ENCODE measurements at places on chromosomes 3 and 15. TPM values are rescaled to one million over a fixed set of nuclear protein-coding genes. Genes with fewer than 3 reads are reported as not detected.

DNA sequence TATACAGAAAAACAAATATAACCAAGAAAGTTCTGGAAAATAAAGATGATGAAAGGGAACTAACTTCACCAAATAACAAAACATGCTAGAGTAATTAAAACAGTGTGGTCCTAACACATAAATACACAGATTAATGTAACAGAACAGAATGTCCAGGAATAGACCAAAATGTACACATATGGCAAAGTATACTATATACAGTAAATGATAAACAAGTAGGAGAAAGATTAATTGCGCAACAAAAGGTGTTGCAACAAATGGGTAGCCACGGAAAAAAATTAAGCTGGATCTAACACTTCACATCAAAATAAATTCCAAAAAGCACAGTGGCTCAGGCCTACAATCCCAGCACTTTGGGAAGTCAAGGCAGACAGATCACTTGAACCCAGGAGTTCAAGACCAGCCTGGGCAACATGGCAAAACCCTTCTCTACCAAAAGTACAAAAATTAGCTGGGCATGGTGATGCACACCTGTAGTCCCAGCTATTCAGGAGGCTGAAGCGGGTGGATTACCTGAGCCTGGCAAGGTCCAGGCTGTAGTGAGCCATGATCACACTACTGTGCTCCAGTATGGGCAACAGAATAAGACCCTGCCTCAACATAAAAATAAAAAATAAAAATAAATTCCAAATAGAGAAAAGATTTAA is 19.8 kb downstream of the SCAP start:
- no peak overlapping the region for H3K4me3 ChIP-seq
- H3K36me3 ChIP-seq, result no peaks in the 10 kb centered on the region
- H3K4me1 ChIP-seq, result peaks cover 10% of the 10 kb centered on the region
- H3K27me3 ChIP-seq, result no peaks in the 10 kb centered on the region
- DNase-seq, result no peak

DNA sequence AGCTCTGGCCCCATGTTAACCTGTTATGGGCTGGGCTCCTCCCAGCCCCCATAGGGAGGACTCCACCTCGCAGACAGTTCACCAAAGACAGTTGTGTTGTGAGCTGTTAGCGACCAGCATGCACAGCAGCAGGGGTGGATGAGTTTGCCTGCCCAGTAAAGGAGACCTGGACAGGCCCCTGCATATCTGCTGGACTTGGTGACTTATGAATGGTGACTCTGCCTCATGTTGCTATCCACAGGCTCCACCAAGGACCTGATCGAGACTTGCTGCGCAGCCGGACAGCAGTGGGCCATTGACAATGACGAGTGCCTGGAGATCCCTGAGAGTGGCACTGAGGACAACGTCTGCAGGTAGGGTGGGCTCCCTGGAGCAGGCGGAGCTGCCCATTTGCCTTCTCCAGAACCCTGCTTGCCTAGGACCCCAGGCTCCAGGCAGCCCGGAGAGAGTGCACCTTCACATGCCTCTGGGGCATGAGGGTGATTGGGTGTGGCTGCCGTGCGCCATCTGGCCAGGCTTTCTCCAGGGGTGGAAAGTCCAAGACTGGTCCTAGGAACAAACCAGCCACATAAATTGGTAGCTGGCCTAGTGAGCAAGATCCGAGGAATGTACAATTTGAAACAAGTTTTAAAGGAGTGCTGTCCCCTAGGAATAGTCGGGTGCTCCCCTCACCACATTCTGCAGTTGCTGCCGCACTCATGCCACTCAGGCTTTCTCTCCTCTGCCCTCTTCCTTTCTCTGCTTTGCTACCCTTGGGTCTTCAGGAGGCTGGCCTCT is 59.1 kb downstream of the FBLN2 start:
- no peaks in the 10 kb centered on the region for H3K4me1 ChIP-seq
- DNase-seq, result no peak
- H3K4me3 ChIP-seq, result no peak overlapping the region
- no peaks in the 10 kb centered on the region for H3K36me3 ChIP-seq
- H3K27me3 ChIP-seq, result no peaks in the 10 kb centered on the region

Gene LDHAL6B
- not detected for total RNA-seq

Gene SCAP
- total RNA-seq, result 71.6 TPM

GRCh38 chr3:4139462-4140140 is 163.6 kb upstream of the SETMAR start:
- no peaks in the 10 kb centered on the region for H3K36me3 ChIP-seq
- H3K4me3 ChIP-seq, result no peak overlapping the region
- DNase-seq, result no peak
- no peaks in the 10 kb centered on the region for H3K4me1 ChIP-seq

Gene GABRG3
- not detected for total RNA-seq

- H3K4me3 ChIP-seq, result no peak overlapping the region
- H3K36me3 ChIP-seq, result no peaks in the 10 kb centered on the region
- DNase-seq, result no peak
- no peak overlapping the region for H3K27ac ChIP-seq
Measured at GRCh38 chr15:48175126-48175525, 3.0 kb downstream of the MYEF2 start.

DNA sequence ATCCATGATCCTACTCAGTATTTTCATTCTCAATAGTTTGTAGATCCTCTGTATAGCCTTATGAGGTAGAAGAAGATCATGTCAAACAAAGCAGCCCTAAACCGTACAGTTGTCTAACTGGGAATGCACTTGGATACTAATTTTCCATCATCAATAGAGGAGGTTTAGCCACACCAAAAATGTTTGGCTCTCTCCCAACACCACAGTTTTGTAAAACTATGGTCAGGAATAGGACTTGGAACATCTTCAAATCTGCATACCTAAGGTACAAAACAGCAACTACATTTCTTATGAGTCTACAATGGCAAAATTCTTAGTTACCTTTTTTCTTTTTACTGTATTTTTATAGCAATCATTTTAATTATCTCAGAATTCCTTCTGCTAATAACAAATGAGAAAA is 1001.6 kb downstream of the ROBO2 start:
- H3K27me3 ChIP-seq, result no peaks in the 10 kb centered on the region
- no peak overlapping the region for H3K4me3 ChIP-seq
- DNase-seq, result no peak
- no peaks in the 10 kb centered on the region for H3K36me3 ChIP-seq

Gene FBXW12
- not detected for total RNA-seq

DNA sequence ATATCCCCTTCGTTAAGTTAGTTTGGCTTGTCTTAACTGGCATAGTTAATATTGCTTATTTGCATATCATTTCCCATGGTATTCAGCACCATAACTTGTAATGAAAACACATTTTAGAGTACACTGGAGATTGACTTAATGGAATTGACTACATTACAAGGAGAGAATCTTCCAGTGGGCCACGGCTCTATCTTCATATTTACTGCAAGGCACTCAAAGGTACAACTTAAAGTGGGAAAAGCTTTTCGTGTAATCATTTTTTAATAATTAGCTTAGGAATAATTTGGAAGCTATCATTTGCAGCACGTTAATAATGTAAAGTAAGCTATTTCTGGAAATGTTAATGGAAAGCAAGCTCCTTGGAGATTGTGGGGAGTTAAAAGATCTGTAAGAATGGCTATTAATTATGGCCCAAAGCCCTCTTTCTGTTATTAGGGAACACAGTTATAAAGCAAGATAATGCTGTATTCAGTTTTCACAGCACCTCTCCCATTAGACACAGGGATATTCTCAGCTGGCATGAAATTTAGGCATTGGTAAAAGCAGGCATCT is 551.5 kb upstream of the RGMA start:
- H3K4me1 ChIP-seq, result no peaks in the 10 kb centered on the region
- no peaks in the 10 kb centered on the region for H3K36me3 ChIP-seq
- no peak for DNase-seq
- H3K27me3 ChIP-seq, result no peaks in the 10 kb centered on the region
- no peak overlapping the region for H3K27ac ChIP-seq

GRCh38 chr3:78871048-78871447 is 896.8 kb downstream of the ROBO1 start:
- H3K4me1 ChIP-seq, result no peaks in the 10 kb centered on the region
- no peak overlapping the region for H3K27ac ChIP-seq

DNA sequence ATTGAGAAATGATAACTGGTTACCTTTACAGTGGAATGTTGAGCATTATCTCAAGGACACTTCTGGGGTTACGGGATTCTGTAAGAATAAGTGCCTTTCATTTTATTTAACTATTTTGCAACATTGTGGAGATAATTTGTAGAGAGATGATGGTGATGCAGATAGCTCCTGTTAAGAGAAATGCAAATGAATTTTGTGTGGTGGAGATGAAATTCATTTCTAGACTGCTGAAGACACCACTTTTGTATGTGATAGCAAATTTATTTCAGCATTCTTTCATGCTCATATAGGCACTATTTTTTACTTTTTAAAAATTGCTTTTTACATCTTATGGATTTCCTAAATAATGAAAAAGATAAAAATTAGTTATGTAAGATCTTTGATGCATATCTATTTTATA is 463.3 kb upstream of the CBLB start:
- DNase-seq, result no peak
- H3K36me3 ChIP-seq, result no peaks in the 10 kb centered on the region
- H3K27me3 ChIP-seq, result no peaks in the 10 kb centered on the region
- no peak overlapping the region for H3K4me3 ChIP-seq
- no peaks in the 10 kb centered on the region for H3K4me1 ChIP-seq
- no peak overlapping the region for H3K27ac ChIP-seq

DNA sequence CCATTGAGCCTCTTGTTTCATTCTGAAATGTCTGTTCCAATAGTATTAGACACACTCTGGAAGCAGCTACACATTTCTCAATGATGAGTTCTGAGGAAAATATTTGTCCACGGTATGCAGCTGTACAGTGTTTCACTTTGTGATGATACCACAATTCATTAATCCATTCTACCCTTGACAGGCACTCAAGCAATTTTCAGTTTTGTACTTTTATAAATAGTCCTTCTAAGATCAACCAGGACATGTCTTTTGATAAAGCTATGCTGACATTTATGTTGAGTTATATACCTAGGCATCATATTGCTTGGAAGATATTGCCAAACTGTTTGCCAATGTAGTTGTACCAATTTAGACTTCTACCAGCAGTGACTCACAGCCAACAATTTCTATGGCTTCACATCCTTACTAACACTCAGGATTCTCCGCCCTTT is 165.1 kb upstream of the COL8A1 start:
- H3K27me3 ChIP-seq, result no peaks in the 10 kb centered on the region
- no peaks in the 10 kb centered on the region for H3K36me3 ChIP-seq
- H3K4me1 ChIP-seq, result no peaks in the 10 kb centered on the region
- H3K27ac ChIP-seq, result no peak overlapping the region
- H3K4me3 ChIP-seq, result no peak overlapping the region

Gene MNS1
- 2.6 TPM for total RNA-seq

- H3K4me1 ChIP-seq, result no peaks in the 10 kb centered on the region
- no peaks in the 10 kb centered on the region for H3K36me3 ChIP-seq
- no peak overlapping the region for H3K4me3 ChIP-seq
- no peaks in the 10 kb centered on the region for H3K27me3 ChIP-seq
Measured at GRCh38 chr3:70740872-70741271, 428.4 kb upstream of the MDFIC2 start.

Gene IL16
- total RNA-seq, result 3.7 TPM

Gene TIMP4
- 3.9 TPM for total RNA-seq

DNA sequence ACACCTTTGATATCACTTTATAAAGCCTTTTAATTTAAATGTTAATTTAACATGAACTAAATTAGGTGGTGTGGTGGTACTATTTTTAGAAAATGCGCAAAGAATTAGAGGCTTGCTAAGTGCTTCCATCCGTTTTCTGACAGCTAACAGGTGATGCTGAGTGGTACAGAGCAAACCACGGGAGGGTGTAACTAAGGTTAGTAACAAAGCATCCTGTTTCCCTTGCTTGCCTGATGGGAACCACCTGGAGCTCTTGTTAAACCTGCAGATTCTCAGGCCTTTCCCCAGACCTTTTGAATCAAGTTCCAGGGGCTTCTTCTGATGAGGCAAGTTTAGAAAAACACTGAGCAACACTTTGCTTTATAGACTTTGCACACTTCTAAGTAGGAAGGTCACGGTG is 101.0 kb downstream of the ATG7 start:
- no peak for DNase-seq
- no peak overlapping the region for H3K27ac ChIP-seq
- peaks cover 15% of the 10 kb centered on the region for H3K4me1 ChIP-seq
- H3K27me3 ChIP-seq, result no peaks in the 10 kb centered on the region
- H3K4me3 ChIP-seq, result no peak overlapping the region

Gene PLA2G4F
- total RNA-seq, result 0.54 TPM

- H3K36me3 ChIP-seq, result no peaks in the 10 kb centered on the region
- no peaks in the 10 kb centered on the region for H3K27me3 ChIP-seq
- DNase-seq, result no peak
Measured at GRCh38 chr3:193240436-193240849, 579 bp upstream of the PLAAT1 start.

GRCh38 chr3:161070980-161071663 is 34.0 kb downstream of the B3GALNT1 start:
- peaks cover 4% of the 10 kb centered on the region for H3K4me1 ChIP-seq
- H3K4me3 ChIP-seq, result no peak overlapping the region
- no peaks in the 10 kb centered on the region for H3K27me3 ChIP-seq
- no peak overlapping the region for H3K27ac ChIP-seq
- no peak for DNase-seq
- no peaks in the 10 kb centered on the region for H3K36me3 ChIP-seq

- no peak for DNase-seq
- no peaks in the 10 kb centered on the region for H3K4me1 ChIP-seq
- no peak overlapping the region for H3K27ac ChIP-seq
- H3K36me3 ChIP-seq, result no peaks in the 10 kb centered on the region
Measured at GRCh38 chr3:19060404-19060803, 87.9 kb upstream of the KCNH8 start.

GRCh38 chr3:187828579-187829452 is 83.5 kb upstream of the BCL6 start:
- no peaks in the 10 kb centered on the region for H3K4me1 ChIP-seq
- DNase-seq, result no peak
- H3K27me3 ChIP-seq, result no peaks in the 10 kb centered on the region
- H3K4me3 ChIP-seq, result no peak overlapping the region
- H3K36me3 ChIP-seq, result no peaks in the 10 kb centered on the region

Gene UROC1
- not detected for total RNA-seq

Gene CDHR4
- not detected for total RNA-seq

Gene CCDC54
- total RNA-seq, result not detected

DNA sequence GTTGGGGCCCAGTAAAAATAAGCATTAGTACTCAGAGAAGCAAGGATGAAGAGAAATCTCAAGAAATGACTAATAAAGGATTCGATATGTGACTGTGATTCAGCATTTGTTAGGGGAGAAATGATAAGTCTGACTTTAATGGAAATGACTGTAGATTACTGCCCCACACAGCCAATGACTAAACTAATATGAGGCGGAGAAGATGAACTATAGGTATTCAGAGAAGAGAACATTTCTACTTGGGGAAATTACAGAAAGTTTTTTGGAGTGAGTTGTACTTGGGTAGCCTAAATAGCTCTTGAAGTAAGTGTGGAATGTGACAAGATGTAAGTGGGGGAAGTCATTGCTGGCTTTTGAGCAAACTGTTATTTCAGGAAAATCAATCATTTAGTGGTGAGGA is 380.0 kb downstream of the PDCD6IP start:
- no peaks in the 10 kb centered on the region for H3K36me3 ChIP-seq
- H3K27me3 ChIP-seq, result no peaks in the 10 kb centered on the region
- no peak overlapping the region for H3K4me3 ChIP-seq
- H3K4me1 ChIP-seq, result no peaks in the 10 kb centered on the region
